Uterus (tissue), 4 donors: ENCODE measurements at places on chromosomes 12 and 14.

GRCh38 chr12:19273482-19274330 is 144.2 kb downstream of the PLEKHA5 start:
- DNase-seq = peak; percentile 67

- no peak for DNase-seq
These were observed 4.1 kb downstream of the SLC2A13 start for GRCh38 chr12:40101747-40102146.

DNA sequence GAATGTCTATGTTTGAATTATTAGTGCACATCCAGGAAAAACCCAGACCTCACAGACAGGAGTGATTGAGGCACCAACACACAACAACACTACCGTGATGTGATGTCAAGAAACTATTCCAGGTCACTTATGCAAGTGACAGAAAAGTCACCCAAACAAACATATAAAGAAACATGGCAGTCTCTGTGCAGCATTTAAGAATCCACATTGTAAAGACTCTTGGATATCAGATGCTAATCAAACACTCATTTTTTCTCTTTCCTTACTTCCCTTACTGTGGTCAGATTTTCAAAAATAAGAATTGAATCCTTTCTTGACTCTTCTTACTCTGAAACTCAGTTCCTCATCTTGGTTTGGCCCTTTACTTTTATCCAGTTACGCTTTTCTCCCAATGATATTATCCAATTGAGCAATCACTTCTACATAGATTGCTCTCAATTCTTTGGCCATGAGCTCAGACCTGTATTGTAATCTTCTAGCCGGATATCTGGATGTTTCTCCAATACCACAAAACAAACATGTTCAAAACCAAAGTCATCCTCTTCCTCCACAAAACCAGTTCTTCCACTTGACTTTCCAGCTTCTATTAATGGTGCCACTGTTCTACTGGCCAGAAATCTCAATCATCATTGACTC is 115.4 kb downstream of the DUSP6 start:
- DNase-seq = no peak

DNA sequence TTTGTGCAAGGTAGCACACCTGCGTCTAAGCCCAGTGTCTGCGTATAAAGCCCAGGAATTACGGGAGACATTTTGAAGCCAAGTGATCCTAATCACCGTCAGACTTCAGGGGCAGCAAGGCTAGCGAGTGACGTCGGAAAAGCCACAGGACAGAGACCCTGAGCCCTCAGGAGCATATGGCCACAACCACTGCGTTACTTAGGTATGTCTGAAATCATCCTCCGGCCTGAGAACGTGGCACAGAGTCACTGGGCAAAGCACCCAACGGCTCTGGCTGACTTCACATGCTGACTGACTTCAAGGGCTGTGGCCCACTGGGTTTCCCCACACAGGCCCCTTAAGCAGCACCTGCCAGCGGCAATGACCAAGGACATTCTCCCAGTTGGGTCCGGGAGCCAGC is 71.5 kb downstream of the RIMBP2 start:
- no peak for DNase-seq

GRCh38 chr12:101946233-101946611 is 68.8 kb downstream of the DRAM1 start:
- no peak for DNase-seq

GRCh38 chr12:2294651-2295475 is 242.1 kb downstream of the CACNA1C start:
- peak; percentile 62 for DNase-seq

DNA sequence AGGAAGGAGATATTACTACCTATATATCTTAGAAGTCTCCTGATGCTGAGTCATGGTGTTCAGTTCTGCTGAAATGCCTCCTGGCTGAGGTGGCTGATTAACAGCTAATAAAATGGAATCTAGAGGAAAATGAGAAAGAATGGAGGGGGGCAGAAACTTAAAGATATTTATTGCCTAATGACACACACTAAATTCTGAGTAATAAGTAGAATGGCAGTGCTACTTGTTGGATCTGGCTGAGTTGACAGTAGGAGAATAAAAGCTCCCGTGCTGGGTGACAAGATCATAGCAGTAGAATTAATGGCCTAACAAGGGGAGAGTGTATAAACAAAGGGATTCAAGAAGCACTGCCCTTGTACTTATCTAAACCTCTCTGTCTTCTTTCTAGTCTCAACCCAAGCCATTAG is 137.5 kb downstream of the CNTN1 start:
- no peak for DNase-seq

DNA sequence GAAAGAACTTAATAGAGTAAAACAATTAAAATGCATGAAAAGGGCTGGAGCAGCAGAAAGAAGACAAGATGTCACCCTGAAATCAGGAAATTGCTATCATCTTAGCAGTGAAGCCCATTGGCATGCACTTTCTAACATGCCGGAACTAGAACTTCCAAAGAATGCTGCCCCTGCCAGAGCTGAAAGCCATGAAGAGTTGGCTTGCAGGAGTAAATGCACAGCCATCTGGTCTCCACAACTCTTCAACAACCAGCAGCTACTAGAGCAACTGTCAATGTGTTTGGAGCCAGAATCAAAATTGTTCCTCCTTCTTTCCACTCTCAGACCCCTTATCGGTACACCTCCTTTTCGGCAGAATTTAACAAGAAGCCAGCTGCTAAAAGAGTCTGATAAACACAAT is 414.1 kb downstream of the KCNH5 start:
- no peak for DNase-seq

DNA sequence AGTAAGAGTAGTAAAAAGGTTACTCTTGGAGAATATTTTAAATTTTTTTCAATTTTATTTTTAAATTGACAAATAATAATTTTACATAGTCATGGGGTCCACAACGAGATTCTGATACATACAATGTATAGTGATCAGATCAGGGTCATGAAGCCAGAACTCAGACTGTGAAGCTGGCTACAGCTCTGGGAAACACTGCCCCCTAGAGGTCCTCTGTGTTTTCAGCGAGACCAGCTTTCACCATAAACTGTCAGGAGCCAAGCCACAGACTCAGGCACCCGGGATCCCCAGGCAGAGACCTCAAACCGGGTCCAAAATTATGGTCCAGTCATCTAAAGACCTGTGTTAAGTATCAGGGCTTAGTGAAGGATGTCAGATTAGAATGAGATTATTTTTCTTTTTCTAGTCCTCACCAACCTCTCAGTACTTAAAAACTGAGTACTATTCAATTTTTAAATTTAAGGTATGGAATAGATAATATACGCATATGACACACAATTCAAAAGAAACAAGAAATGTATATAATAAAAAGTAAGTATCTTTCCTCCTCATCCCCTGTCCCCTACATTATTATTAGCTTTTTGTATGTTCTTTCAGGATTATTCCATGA is 397.1 kb downstream of the MDGA2 start:
- no peak for DNase-seq

DNA sequence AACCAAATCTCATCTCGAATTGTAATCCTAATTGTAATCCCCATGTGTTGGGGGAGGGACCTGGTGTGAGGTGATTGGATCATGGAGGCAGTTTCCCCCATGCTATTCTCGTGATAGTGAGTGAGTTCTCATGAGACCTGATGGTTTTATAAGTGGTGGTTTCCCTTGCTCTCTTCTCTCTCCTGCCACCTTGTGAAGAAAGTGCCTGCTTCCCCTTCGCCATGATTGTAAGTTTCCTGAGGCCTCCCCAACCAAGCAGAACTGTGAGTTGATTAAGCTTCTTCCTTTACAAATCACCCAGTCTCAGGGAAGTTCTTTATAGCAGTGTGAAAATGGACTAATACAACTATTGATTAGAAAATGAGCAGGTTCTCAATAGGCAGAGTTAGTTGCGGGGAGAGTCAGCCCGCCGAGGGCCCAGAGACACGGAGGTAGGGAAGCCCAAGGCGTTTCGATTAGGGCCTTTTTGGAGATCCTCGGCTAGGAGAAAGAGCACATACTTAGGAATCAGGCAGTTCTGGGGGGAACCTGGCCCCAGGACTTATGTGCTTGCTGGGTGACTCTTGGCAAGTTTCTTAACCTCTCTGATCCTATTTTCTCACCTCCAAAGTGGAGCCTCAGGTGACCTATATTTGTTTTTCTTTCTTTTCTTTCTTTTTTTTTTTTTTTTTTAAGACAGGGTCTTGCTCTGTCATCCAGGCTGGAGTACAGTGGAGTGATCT is 65.7 kb downstream of the MVK start:
- no peak for DNase-seq

DNA sequence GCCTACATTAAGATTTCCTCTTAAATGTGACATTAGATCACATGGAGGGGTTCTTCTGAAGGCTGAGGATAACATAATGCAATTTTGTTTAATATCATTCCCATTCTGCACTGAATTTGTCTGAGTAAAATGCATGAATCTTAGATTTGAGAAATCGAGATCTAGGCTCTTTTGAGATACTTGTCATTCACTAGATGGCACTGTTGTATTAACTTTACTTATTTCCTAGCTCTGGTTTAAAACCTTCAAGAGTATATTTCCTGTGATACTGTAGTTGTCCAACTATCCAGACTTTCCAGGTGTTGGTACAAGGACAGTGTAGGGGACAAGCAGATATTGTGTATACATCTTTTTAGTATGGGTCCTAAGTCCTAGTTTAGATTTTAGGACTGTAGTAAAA is 91.7 kb upstream of the SEL1L start:
- no peak for DNase-seq

- no peak for DNase-seq
These were observed at the start of gene BATF for GRCh38 chr14:75522224-75522982. TSS of gene BATF (plus strand) at chr14:75522469. CDS start at chr14:75522683, 214 bp downstream.

GRCh38 chr12:105109465-105110212 is 2.1 kb downstream of the WASHC4 start:
- DNase-seq = no peak

DNA sequence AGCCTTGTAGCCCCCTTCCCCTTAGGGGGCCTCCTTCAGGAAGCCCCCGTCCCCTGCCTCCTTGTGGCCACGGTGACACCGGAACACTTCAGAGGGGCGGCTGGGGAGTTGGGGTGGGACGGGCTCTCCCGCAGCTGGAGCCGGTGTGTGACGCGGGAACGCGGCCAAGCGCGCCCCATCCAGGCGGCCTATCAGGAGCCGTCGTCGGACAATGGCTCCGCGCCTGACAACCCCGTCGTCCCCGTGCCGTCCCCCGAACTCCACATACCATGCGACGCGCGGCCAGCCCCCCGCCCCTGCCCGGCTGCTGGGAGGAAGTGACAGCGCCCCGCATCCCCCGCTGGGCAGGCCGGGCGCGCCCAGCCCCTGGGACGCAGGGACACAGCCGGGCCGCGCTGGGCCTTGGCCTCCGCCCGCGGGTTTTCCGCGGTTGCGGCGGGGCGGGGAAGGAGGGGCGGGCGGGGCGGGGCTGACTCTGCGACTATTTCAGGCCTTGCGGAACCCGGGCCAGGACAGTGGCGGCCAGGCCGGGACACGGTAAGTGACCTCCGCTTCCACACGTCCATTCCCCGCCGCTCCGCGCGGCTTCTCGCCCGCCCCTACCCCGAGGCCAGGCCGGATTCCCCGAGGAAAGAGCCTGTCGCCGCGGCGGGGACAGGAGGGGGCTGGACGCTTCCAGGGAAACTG is at the start of gene TNFAIP2:
Gene TNFAIP2, plus strand, starts transcription at position 515 of the 687 bp plus-strand sequence. CDS start 2,997 bp downstream, outside the sequence.
- peak; percentile 67 for DNase-seq

GRCh38 chr12:93315907-93316622 is 61.7 kb upstream of the NUDT4 start:
- no peak for DNase-seq

DNA sequence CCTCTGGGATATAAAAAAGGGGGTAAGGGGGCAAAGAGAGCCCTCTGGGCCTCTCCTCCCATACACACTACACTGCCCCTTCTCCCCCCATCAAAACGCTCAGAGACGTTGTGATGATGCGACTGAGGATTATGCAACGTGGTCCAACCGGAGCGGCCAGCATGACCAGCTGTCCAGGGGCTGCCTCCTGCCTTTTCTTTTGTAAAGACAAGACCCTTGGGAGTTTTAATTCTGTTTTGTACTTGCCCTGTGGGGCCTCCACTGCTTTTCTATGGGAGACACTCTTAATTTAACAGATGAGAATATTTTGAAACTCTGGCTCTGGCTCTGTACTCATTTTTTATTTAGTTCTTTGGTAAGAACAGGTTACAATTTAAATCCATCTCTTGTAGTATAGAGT is 7.2 kb downstream of the MBD6 start:
- DNase-seq = no peak

- peak; percentile 69 for DNase-seq
These were observed 9.0 kb downstream of the ADCY6 start for GRCh38 chr12:48779869-48780268.

GRCh38 chr14:54331516-54331915 is 65.3 kb upstream of the CDKN3 start:
- no peak for DNase-seq

- DNase-seq = no peak
These were observed 16.9 kb downstream of the PLEKHG7 start for GRCh38 chr12:92719674-92720073.

DNA sequence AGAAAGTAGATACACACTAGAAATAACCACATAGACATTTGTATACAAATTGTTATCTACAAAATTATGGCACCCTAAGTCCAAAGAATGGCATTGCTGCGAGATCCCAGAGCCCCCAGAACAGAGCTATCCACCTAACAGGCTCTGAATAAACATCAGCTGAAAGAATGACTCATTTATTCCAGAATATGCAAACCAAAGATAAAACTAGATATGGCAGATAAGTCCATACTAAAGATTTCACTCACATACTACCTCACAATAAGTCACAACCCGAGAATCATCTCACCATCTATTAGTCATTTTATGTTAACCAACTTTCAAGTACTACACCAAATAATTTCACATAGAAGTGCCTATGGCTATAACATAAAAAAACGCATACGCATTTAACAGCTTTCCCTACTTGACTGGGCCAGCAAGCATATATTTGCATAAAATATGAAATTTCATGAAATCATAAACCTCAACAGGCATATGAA is 5.6 kb downstream of the CNIH1 start:
- no peak for DNase-seq

- DNase-seq = no peak
These were observed 169.3 kb upstream of the PRICKLE1 start for GRCh38 chr12:42758806-42759205.

DNA sequence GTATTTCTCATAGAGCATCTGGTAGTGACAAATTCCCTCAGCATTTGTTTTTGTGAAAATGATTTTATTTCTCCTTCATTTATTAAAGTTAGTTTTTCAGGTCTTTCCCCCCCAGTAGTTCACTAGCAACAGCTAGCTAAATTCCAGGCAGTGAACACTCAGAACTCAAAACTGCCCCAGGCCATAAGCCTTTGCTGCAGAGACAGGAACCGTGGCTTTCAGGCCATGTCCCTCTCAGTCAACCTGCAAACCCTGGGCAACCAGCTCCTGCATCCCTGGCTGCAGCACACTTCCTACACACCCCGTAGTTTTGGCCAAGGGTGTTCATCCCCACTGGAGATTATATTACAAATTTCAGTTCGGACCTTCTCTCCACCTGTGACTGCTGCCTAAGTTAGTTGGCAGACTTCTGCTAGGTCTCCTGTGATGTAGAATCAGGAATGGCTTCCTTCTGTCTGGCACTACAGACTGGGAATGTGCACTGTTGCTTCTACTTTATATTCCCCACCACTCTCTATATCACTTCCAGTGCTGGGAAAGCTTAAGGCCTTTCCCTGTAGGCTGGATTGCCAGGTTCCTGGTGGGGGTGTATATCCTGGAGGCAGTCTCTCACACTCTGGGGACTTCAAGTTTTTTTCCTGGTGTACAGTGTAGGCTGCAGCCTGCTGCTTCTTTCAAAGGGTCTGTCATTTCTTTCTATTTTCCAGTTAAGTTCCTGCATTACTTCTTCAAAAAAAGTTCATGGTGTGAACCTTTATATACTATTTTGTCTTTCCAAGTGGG is 924.4 kb upstream of the LRFN5 start:
- DNase-seq = no peak

GRCh38 chr12:99137124-99137855 is 492.2 kb downstream of the APAF1 start:
- DNase-seq = no peak

- no peak for DNase-seq
These were observed 12.3 kb downstream of the CLEC2B start for GRCh38 chr12:9856894-9857293.

- DNase-seq = no peak
These were observed 518.7 kb downstream of the TMEM121 start for GRCh38 chr14:106044949-106045596.
